ENCODE measurements at places on chromosomes 1 and 21.

- H3K36me3 ChIP-seq: no peaks in the 10 kb centered on the region
- no peaks in the 10 kb centered on the region for H3K27me3 ChIP-seq
- H3K4me1 ChIP-seq: no peaks in the 10 kb centered on the region
- no peak overlapping the region for H3K27ac ChIP-seq
Observed at GRCh38 chr1:51305371-51305823, 25.0 kb downstream of the TTC39A start.

DNA sequence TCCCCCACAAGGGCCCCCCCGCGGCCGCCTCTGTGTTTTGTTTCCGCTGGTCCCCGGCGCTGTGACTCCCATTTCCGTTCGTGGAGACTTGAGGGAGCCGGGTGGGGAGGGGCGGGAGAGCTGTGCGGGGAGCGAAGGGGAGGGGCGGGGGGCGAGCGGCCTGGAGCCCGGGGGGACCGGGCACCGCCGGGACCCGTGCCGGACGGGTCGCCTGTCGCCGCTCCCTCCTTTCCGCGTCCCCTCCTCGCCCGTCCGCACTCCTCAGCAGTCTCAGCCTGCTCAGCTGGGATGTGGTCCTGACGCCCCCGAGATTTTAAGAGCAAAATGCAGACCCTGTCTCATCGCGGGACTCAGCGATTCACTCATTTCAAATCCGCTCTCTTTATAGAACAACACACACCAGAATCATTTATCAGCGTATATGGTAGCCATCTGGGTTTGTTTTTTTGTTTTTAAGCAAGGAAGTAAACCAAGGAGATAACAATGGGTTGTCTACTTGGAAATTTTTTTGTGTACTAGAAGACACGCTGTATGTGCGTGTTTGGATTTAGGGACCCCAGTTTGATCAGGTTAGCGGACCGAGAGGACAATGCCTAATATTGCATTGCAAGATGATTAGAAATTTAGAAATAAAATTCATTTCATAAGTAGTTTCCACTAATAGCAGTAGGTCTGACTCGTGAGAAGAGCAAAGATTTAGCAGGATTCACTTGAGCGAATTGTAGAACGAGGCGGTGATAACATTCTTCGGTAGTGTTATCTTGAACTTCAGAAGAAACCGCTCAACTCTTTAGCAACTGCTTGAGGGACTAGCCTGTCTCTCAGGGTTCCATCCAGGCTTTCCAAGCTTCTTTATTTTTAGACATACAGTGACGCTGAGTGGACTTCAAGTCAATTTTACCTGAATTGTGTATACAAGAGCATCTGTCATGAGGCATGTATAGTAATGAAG, 1.1 kb downstream of the GABPA start:
- peaks cover 3% of the 10 kb centered on the region for H3K4me1 ChIP-seq
- H3K27me3 ChIP-seq: no peaks in the 10 kb centered on the region
- H3K27ac ChIP-seq: peak overlapping the region; percentile 99
- H3K36me3 ChIP-seq: no peaks in the 10 kb centered on the region

GRCh38 chr1:206556750-206557635, 49.7 kb downstream of the RASSF5 start:
- peak; percentile 21 for DNase-seq
- H3K27ac ChIP-seq: no peak overlapping the region
- H3K27me3 ChIP-seq: peaks cover 8% of the 10 kb centered on the region

DNA sequence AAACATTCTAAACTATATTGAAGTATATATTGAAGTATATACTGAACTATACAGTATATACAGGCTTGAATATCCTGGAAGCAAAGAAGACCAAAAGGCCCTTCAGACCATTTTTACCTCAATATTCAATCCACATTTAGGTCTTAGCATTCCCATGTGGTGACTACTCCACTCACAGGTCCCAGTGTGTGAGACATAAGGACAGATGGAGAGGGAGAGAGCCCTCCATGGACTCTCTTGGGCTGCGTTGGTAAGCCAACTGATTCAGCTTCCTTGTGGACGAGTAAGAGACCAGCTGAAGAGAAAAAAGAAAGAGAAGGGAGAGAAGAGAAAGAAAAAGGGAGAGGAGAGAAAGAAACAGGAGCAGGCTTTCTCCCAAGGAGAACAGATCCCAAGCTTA, 37.3 kb upstream of the ZRANB2 start:
- H3K27me3 ChIP-seq: no peaks in the 10 kb centered on the region
- no peaks in the 10 kb centered on the region for H3K4me1 ChIP-seq
- H3K27ac ChIP-seq: no peak overlapping the region
- H3K36me3 ChIP-seq: no peaks in the 10 kb centered on the region

DNA sequence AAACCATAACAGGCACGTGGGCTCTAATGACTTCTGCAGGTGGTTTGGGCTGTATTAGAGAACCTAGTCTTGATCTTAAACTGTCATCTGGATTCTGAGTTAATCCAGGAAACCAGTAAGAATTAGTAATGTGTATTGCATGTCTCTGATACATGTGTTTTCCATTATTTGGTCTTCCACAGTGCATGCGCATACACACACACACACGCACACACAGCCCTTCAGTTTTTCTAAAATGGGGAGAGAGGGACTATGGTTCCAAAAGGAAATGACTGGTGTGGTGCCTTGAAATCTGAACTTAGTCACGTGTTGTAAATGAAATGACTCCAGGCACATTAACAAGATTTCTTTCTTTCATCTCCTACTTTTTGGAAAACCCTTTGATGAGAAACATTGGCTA, 67.6 kb downstream of the OLFML2B start:
- peak; percentile 71 for DNase-seq
- no peaks in the 10 kb centered on the region for H3K27me3 ChIP-seq
- H3K27ac ChIP-seq: peak overlapping the region; percentile 62
- no peak overlapping the region for H3K4me3 ChIP-seq

DNA sequence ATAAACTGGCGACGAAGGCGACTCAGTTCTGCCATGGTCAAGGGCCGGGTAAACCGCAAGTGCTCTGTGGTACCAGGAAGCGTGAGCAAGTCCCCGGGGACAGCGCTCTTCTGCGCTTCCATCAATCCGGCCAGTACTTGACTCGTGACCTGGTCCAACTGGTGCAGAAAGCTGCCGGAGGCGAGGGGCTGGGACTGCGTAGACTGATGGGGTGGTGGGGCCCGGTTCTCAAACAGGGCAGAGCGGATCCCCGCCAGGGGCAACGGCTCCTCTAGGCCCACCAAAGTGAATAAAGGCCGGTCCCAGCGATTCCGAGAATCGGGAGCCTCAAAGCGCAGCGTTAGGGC, 852 bp downstream of the KTI12 start:
- peaks cover 7% of the 10 kb centered on the region for H3K4me1 ChIP-seq
- peak overlapping the region; percentile 90 for H3K4me3 ChIP-seq
- H3K27ac ChIP-seq: peak overlapping the region; percentile 96
- no peaks in the 10 kb centered on the region for H3K36me3 ChIP-seq
- DNase-seq: peak; percentile 59
- no peaks in the 10 kb centered on the region for H3K27me3 ChIP-seq

DNA sequence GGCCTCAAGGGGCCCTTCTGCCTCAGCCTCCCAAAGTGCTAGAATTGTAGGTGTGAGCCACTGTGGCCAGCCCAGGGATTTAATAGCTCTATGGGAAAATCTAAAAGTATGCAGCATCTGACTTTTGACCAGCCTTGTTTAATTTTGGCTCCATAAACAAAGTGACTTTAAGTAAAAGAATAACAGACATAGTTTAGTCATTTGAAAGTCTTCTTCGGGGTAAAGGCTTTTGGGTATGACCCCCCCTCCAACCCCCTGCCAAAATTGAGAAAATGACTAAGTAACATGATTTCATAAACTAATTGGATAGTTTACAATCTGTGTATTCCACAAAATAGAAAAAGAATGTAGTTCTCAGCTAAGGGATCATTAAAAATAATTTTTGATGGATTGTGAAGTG, 17.0 kb downstream of the GPBP1L1 start:
- no peak for DNase-seq
- no peaks in the 10 kb centered on the region for H3K27me3 ChIP-seq
- H3K36me3 ChIP-seq: peaks cover under 1% of the 10 kb centered on the region
- no peak overlapping the region for H3K4me3 ChIP-seq
- peak overlapping the region; percentile 22 for H3K27ac ChIP-seq

GRCh38 chr1:91624331-91624730, 123.7 kb downstream of the CDC7 start:
- H3K36me3 ChIP-seq: no peaks in the 10 kb centered on the region
- DNase-seq: no peak
- H3K4me3 ChIP-seq: no peak overlapping the region
- no peaks in the 10 kb centered on the region for H3K4me1 ChIP-seq
- H3K27ac ChIP-seq: no peak overlapping the region

- DNase-seq: no peak
- H3K36me3 ChIP-seq: no peaks in the 10 kb centered on the region
Observed at GRCh38 chr1:55526716-55527115, 311.6 kb upstream of the USP24 start.

All from fibroblast of lung (primary cell).